Stimulated activated CD4-positive, alpha-beta T cell treated with anti-CD3 and anti-CD28 coated beads, TNF-alpha, amount 100 ng/mL, for 24 hours (primary cell): ENCODE measurements at places on chromosomes 7 and 10.

- no peak for DNase-seq
These were observed 563.6 kb downstream of the TCERG1L start for GRCh38 chr10:130747946-130748345.

GRCh38 chr10:119355930-119356329 is 148.6 kb downstream of the GRK5 start:
- no peak for DNase-seq

GRCh38 chr10:54909165-54909564 is 108.1 kb upstream of the PCDH15 start:
- DNase-seq: no peak

GRCh38 chr7:36469236-36469635 is 79.6 kb downstream of the ANLN start:
- DNase-seq: no peak

DNA sequence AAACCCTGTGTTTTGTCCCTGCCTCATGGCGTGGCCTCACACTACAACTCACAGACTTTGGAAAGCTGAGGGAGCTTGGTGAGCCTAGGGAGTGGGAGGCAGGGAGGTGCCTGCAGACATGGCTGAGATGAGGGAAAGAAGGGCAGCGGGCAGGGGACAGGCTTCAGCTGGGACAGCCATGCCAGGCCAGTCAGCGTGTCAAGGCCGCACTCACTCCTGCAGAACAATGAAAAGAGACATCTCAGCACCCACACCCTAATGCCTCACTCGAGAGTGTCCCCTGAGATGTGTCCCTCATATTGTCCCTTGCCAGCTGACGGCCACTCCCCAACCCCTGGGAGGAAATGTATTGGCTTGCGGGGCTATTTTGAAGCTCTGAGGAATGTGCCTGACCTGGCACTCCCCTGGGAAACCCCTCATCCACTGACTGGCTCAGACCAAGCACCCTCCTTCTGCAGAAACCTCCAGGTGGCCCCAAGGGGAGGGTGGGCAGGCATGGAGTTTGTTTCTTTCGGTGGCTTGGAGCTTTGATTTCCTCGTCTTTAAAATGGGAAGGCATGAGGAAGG is 31.6 kb downstream of the SH3PXD2A start:
- no peak for DNase-seq

DNA sequence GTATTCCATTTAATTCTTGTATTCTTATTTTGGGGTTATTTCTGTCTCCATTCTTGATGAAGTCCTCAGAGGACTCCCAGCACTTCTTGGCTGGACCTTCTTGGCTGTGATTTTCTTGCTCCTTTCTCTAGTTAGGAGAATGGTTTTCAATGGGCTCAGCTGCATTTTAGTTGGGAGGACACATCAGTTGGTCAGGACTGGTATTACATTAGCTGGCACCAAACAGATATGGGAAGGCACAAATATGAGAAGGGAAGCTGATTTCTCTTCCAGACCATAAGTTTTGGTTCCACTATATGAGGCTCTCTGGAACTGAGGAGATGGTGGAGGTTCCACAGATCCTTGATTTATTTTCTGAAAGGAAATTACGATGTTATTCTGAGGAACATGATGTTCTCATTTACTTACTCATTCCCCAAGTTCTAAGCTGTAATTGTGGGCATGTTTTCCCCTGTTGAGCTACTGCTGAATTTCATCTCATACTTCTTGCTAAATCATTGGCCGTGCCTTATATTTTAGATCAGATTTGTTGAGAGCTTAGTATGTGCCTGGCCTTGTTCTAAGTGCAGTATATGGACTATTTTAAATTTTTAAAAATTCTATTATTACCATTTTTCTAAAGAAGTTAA is 261.0 kb downstream of the THSD7A start:
- no peak for DNase-seq

- DNase-seq: no peak
These were observed 142.9 kb upstream of the PCGF5 start for GRCh38 chr10:91077549-91078071.

- no peak for DNase-seq
These were observed 43.1 kb downstream of the STK17A start for GRCh38 chr7:43625980-43626379.

DNA sequence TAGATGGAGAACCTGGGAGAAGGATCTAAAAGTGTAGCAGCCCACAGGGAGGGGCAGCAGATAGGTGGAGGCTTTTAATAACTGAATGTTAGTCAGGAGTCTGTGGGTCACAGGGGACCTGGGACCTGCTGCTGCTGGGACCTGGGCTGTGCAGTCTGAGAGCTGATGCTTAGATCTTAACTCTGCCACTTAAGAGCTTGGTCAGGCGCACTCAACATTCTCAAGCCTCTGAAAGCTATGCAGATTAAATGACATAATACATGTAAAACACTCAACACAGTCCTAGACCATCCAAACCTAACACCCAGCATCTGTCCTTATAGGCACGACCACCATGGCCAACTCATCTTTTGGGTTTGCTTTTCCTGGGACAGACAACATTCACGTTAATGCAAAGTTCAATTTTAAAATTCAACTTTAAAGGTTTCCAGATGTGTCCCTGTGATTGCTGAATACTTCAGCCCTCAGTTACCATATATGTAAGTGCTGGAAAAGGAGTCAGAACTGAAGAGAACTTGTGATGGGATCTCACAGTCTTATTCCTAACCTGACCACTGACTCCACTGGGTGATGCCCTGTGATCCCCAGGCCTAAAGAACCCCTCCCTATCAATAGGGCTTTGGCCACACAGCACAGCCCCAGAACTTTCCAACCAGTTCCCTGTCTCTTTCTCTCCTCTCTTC is 321.0 kb downstream of the PLXNA4 start:
- DNase-seq: no peak

- DNase-seq: no peak
These were observed 4.7 kb downstream of the LRWD1 start for GRCh38 chr7:102469351-102469971.

- peak; percentile 94 for DNase-seq
These were observed 9.7 kb upstream of the ZFAND2A start for GRCh38 chr7:1169409-1170368.

DNA sequence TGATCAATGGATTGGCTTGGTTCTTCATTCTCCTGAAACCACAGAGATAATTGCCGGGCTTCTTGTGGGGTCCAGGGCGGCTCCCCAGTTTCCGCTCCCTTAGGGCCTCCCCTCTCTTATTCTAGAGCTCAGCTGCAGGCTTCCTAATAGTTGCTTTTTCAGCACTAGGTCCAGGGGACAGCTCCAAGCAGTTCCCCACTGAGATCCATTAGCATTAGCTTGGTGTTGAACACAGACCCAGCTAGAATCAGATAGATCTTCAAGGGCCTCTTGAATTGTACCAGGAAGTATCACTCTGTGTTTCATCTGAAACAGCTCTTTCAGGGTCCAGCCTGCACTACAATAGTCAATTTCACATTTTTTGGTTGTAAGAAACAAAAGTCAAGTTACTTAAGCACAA is 238.7 kb downstream of the SEC23IP start:
- DNase-seq: no peak
